Glomerular endothelial cell (primary cell): ENCODE measurements at places on chromosomes 11 and 22.

GRCh38 chr11:106958517-106959248 lies 59.6 kb downstream of the GUCY1A2 start:
- no peak for DNase-seq

- no peak for DNase-seq
Observed at GRCh38 chr22:35517207-35517606, 23.4 kb upstream of the RASD2 start.

- DNase-seq: no peak
Observed at GRCh38 chr11:9636691-9637090, 27.2 kb upstream of the SWAP70 start.

- no peak for DNase-seq
Observed at GRCh38 chr11:69947059-69947792, 128.0 kb upstream of the FGF3 start.

GRCh38 chr22:42829302-42829701 lies 27.8 kb downstream of the ARFGAP3 start:
- DNase-seq: no peak

- no peak for DNase-seq
Observed at GRCh38 chr22:46739094-46739870, 1.2 kb upstream of the CERK start.

GRCh38 chr11:121636800-121637176 lies 184.0 kb upstream of the SORL1-AS1 start:
- DNase-seq: no peak

- no peak for DNase-seq
Observed at GRCh38 chr11:79600711-79601110, 159.9 kb upstream of the TENM4 start.
